ENCODE measurements at places on chromosomes 6 and 20. TPM values are rescaled to one million over a fixed set of nuclear protein-coding genes. Genes with fewer than 3 reads are reported as not detected.

DNA sequence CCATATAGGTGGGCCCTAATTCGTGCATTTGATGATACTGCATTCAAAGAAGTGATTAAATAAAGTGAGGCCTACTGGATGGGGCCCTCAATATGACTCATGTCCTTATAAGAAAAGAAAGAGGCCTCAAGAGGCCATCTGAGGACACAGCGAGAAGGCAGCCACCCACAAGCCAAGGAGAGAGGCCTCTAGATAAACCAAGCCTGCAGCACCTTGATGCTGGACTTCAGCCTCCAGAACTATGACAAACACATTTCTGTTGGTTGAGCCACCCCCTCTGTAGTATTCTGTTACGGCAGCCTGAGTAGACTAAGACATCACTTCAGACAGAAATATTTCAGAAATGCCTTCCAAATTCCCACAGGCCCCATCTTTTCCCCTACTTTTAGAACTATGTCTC lies 82.5 kb upstream of the PLEKHG1 start:
- no peaks in the 10 kb centered on the region for H3K36me3 ChIP-seq
- H3K4me1 ChIP-seq: no peaks in the 10 kb centered on the region
- no peak overlapping the region for H3K27ac ChIP-seq

- H3K27me3 ChIP-seq: no peaks in the 10 kb centered on the region
- H3K36me3 ChIP-seq: no peaks in the 10 kb centered on the region
- H3K4me1 ChIP-seq: peaks cover 31% of the 10 kb centered on the region
- peak overlapping the region; percentile 5 for H3K27ac ChIP-seq
- DNase-seq: no peak
These were observed 9.3 kb downstream of the PREX1 start for GRCh38 chr20:48818481-48818987.

SLC26A8 gene
- polyA plus RNA-seq: not detected

GGTLC1 gene
- polyA plus RNA-seq: not detected

DNA sequence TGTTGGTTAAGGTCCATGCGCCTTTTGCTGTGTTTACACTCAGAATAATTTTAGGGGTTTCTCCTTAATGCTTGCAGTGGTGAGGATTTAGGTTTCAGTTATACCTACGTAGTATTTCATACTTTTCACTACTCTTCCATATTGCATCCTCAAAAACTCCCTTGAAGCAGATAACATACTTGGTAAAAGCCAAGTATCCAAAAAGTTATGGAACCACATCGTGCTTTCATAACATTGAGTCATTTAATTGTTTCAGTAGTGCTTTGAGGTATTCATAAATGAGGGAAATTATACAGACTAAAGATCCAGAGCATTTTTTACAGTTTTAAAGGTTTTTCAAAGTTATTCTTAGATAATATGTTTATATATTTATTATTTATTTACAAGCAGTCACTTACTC lies 4.0 kb upstream of the ATXN1 start:
- no peak for DNase-seq
- peaks cover 69% of the 10 kb centered on the region for H3K4me1 ChIP-seq
- no peak overlapping the region for H3K4me3 ChIP-seq

- no peak overlapping the region for H3K4me3 ChIP-seq
- H3K36me3 ChIP-seq: no peaks in the 10 kb centered on the region
- H3K27ac ChIP-seq: no peak overlapping the region
- no peaks in the 10 kb centered on the region for H3K27me3 ChIP-seq
- DNase-seq: no peak
- H3K4me1 ChIP-seq: peaks cover 14% of the 10 kb centered on the region
These were observed 300.7 kb downstream of the TENT5A start for GRCh38 chr6:81451787-81452186.
